NCI-H345 (cell line): ENCODE measurements at places on chromosomes 13 and 19.
A peak's percentile ranks its signal among the peaks of the same experiment; 100 is the strongest.

- no peak for DNase-seq
Observed at GRCh38 chr13:27978301-27978968, 9.3 kb upstream of the CDX2 start.

GRCh38 chr19:11131471-11131870, 24.1 kb downstream of the SPC24 start:
- DNase-seq, result no peak

GRCh38 chr13:71610876-71611275, 256.1 kb downstream of the DACH1 start:
- no peak for DNase-seq

GRCh38 chr13:38350114-38350617, 515 bp downstream of the UFM1 start:
- peak; percentile 13 for DNase-seq
